ENCODE measurements at places on chromosomes 3 and 15. TPM values are rescaled to one million over a fixed set of nuclear protein-coding genes. Genes with fewer than 3 reads are reported as not detected.

Gene CCR9
- not detected for total RNA-seq

Gene XCR1
- 1.0 TPM for total RNA-seq

Gene CCDC39
- total RNA-seq: not detected

Gene TEX9
- total RNA-seq: 17.3 TPM

Gene RGMA
- total RNA-seq: 3.4 TPM

Gene KLHL6
- total RNA-seq: 1.7 TPM

Gene LIPH
- total RNA-seq: 10.1 TPM

Gene ROPN1
- not detected for total RNA-seq

Gene KCNMB2
- 6.1 TPM for total RNA-seq

Gene THPO
- 0.32 TPM for total RNA-seq

Gene CP
- 1.9 TPM for total RNA-seq

Gene DNASE1L3
- total RNA-seq: 3.5 TPM

Gene BSN
- 0.48 TPM for total RNA-seq

Gene ADIPOQ
- total RNA-seq: 1.4 TPM
